ENCODE measurements at places on chromosomes 1 and 21.

DNA sequence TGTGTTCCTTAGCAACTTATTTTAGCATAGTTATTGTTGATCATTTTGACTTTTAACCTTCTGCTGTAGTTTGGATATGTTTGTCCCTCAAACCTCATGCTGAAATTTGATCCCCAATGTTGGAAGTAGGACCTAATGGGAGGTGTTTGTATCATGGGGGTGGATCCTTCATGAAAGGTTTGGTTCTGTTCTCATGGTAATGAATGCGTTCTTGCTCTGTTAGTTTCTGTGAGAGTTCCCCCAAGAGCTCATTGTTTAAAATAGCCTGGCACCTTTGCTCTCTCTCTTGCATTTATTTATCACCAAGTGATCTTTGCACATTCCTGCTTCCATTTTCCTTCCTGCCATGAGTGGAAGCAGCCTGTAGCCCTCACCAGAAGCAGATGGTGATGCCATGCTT is 372.1 kb upstream of the VAMP3 start:
- no peak for DNase-seq

DNA sequence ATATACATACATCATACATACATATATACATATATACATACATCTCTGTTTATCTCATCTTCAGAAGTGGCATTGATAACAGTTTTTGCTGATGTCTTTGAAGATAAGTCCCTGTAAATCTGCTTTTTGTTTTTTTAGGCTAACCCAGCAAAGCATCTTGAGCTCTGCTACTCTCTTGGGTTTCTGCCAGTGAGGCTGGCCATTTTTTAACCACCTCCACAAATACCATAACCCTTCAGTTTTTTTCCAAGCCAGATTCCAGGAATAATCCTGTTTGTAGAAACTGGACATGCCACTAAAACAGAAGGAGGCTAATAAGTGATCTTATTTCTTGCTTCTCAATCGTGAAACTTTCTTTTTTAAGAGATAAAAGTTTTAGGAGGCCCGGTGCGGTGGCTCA is 21.6 kb downstream of the SDHC start:
- no peak for DNase-seq

DNA sequence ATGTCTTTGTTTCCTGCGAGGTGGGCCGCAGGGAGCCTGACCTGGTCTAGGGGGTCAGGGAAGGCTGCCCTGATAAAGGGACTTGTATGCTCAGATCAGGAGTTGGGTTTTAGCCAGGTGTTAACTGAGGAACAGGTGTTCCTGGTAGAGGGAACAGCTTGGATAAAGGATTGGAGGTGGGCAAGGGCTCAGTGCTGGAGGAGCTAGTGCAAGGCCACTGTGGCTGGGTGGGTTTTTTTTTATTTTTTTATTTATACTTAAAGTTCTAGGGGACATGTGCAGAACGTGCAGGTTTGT is 31.1 kb downstream of the A3GALT2 start:
- DNase-seq = no peak

DNA sequence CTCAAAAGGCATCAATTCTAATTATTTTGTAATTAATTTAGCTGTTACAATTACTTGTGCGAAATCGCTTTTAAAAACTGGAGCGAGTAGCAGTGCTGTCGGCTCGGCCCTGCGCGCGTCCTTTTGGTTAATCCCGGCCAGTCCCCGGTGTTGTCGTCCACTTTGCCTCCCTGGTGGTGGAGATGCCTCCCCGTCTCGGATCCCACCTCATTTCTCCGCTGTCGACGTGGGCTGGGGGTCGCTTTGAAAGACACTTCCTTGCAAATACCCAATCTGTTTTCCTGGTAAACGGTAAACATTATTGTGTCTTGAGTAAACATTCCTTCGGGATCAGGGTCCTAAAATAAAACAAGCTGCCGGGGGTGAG is 3.7 kb downstream of the FOXD3 start:
- no peak for DNase-seq

- no peak for DNase-seq
Observed at GRCh38 chr1:95503278-95504030, 269.4 kb downstream of the RWDD3 start.

- DNase-seq = no peak
Observed at GRCh38 chr1:228030451-228031201, 23.8 kb downstream of the WNT3A start.

GRCh38 chr1:21296509-21297354 is 6.5 kb upstream of the ECE1 start:
- DNase-seq = no peak

GRCh38 chr1:39328586-39329121 is 124.2 kb downstream of the MACF1 start:
- DNase-seq = no peak

GRCh38 chr1:29641921-29642320 is 405.6 kb downstream of the PTPRU start:
- no peak for DNase-seq

DNA sequence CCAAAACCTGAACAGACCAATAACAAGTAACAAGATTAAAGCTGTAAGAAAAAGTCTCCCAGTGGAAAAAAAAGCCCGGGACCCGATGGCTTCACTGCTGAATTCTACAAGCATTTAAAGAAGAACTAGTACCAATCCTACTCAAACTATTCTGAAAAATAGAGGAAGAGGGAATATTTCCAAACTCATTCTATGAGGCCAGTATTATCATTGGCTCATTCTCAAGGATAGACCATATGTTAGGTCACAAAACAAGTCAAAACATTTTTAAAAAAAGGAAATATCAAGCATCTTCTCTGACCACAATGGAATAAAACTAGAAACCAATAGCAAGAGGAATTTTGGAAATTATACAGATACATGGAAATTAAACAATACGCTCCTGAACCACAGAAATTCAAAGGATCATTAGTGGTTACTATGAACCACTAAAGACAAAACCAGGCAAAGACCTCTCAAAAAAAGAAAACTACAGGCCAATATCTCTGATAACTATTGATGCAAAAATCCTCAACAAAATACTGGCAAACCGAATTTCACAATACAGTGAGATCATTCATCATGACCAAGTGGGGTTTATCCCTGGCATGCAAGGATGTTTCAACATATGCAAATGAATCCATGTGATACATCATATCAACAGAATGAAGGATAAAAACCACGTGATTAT is 13.9 kb upstream of the IL20 start:
- no peak for DNase-seq

GRCh38 chr1:34681480-34682451 is 73.1 kb upstream of the GJB5 start:
- DNase-seq = peak; percentile 34

- DNase-seq = no peak
Observed at GRCh38 chr1:44542420-44543063, 131.7 kb downstream of the TMEM53 start.

GRCh38 chr1:152539901-152540300 is 25.6 kb downstream of the CRCT1 start:
- no peak for DNase-seq

DNA sequence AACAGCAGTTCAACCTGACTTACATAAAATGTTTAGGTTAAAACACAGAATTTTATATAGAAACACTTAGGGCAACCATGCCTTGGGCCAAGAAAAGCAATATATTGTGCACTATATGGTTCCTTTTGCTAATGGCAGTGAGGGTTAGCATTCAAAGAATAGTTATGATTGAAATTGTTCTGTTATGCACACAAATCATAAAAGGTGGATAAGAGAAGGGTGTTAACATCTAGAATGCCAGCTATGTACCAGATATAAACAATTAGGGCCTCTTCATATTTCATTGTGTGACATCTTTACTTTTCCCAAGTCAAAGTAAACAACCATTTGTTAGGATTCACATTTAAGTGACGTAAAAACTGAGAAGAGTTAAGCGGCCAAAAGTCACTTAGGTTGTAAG is 308.0 kb upstream of the B3GALT2 start:
- DNase-seq = no peak

- peak; percentile 60 for DNase-seq
Observed at GRCh38 chr1:31181515-31182343, 58.0 kb downstream of the NKAIN1 start.

GRCh38 chr1:22341791-22342605 is 109.7 kb upstream of the ZBTB40 start:
- no peak for DNase-seq

DNA sequence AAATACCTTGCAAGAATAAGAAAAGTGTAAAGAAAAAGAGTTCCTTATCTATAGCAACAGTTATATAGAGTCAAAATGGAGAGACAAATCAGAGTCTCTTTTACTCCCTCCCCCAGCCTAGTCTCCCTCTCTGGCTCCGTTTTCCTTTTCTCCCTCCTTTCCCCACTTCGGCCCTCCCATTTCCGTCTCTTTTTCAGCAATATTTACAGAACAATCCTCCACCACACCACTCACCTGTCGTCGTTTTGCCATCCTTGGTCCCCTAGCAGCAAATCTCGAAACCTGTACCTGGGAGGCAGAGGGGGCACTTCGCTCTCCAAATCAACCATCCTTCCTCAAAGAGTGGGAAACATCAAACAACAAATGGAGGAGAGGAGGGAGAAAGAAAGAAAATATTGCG is 259 bp downstream of the KCNT2 start:
- DNase-seq = no peak

DNA sequence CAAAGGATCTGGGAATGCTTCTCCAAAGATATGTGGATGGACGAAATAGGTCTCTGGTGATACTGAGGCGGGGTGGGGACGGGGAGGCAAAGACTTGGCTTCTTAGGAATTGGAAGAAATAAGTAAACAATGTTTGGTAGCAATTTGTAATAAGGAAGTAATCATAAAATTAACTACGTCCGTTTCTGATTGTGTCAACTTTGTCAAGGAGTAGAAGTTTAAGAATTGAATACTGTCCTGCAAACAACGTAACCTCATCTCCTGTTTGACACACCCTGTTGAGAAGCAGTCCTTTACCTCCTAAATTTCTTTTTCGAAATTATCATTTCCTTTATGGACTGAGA is 471 bp downstream of the POLR3C start:
- no peak for DNase-seq

DNA sequence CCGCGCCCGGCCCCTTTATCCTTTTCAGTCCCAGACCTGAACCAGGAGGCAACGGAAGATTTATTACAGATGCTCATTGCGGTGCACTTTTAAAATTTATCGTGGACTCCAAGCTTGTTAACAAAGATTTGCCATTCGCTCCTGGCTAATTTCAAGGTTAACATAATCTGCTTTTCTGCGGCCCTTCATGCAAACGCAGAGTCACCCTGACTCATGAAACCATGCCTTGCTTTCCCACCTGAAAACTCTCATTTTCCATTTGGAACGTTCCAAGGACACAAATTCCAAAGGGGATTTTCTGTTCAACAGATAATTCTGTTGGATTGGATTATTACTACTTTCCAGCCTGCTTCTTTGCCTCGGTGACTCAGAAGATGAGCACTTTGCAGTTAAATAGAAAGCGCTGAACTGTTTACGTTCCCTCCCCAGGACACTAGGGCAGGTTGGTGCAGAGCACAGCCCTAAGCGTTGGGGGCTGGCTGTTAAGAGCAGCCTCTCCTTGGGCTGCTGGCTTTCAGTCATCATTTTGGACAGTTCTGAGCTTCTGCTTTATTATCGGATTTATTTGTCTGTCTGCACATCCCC is 51.1 kb downstream of the CD247 start:
- no peak for DNase-seq

GRCh38 chr1:25469177-25469576 is 38.5 kb downstream of the MACO1 start:
- DNase-seq = no peak

- no peak for DNase-seq
Observed at GRCh38 chr1:66271904-66272254, 262.1 kb upstream of the SGIP1 start.

- DNase-seq = no peak
Observed at GRCh38 chr1:91846007-91846638, 39.8 kb downstream of the TGFBR3 start.

DNA sequence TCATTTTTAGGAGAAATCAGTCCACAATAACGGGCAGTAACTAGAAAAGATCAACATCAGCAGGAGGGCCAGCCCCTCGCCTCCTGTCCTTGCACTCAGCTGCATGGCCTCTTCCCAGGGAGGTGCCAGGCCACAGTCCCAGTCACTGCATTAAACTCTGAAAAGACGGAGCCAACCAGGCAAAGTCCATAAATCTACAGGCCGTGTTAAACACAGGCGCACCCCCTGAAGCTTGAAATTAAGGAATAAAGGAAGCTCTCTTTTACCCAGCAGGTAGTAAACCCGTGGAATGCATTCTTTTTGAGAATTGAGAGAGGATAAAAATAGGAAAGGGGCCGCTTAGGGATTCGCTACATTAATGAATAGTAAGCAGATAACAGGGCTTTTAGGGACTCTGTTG is 18.4 kb downstream of the H6PD start:
- DNase-seq = no peak

- no peak for DNase-seq
Observed at GRCh38 chr1:31572323-31573104, 3.8 kb upstream of the TINAGL1 start.

DNA sequence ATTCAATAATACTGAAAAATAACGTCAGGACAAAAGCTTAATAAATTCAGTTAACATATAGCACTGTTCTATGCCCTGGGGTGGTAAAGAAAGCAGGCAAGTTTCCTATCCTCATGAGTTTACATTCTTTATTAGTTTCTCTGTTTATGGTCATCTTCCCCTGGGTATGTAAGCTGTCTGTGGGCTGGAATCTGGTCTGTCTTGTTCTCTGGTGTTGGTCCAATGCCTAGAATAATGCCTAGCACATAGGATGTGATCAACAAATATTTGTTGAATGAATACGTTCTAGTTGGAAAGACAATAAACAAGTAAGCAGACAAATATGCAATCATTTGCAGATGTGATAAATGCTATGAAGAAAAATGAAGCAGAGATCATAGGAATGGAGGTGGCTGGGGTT is 7.2 kb upstream of the IGSF3 start:
- no peak for DNase-seq

DNA sequence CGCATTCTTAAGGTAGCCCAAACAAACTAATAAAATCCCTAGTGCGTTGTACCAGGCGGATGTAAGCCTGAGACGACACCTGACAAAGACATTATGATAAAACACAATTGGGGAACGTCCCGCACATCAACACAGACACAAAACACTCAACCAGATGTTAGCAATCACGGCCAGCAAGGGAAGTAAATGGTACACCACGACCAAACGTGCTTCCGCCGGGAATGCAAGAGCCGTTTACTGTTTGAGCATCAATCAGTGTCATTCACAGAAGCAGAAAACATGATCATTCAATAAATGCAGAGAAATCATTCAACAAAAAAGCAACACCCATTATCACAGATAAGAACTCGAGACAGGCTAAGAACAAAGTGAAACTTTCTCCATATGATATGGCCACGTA is 49.4 kb upstream of the COL18A1 start:
- DNase-seq = no peak

GRCh38 chr1:223210788-223211120 is 67.7 kb upstream of the TLR5 start:
- DNase-seq = no peak

- DNase-seq = no peak
Observed at GRCh38 chr1:204041803-204042505, 31.0 kb upstream of the SOX13 start.

- no peak for DNase-seq
Observed at GRCh38 chr1:179121159-179121938, 39.5 kb downstream of the TOR3A start.

Data from activated T-cell treated with anti-CD3 and anti-CD28 coated beads for 48 hours (primary cell).